ENCODE measurements at places on chromosomes 1 and 21.

GRCh38 chr1:170698301-170699275 lies 34.7 kb downstream of the PRRX1 start:
- no peak for DNase-seq

DNA sequence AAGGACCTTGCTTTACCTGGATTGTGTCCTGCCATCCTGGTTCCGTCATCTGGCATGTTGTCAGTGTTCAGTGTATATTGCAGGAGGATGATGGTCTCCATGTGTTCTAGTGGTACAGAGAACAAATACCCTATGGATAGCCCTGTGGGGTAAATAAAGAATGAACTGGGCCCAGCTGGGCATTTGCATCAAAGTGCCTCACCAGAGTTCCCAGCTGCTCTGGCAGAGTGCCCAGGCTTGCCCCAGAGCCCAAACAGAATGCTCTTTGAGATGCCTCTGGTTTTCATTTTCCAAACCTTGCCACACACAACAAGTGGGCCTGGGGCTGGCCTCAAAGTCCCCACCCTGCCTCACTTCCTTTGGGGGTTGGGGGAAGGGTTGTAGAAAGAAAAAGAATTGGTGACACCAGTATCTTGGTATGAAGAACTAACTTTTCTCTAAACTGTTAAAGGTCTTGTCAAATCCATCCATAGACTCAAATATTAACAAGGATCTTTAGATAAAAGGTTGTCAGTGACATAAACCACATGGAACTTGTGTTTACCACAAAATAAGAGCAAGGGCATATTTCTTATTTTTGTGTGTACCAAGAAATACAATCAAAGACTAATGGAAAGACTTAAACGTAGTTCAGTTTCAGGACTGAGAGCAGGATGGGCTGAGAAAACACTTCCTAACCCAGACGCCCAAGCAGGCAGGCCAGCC lies 82.2 kb downstream of the LMO4 start:
- DNase-seq, result no peak

- DNase-seq, result peak; percentile 68
Observed at GRCh38 chr1:11563560-11564069, 84.7 kb downstream of the DISP3 start.

GRCh38 chr1:204426971-204427701 lies 15.5 kb upstream of the PPP1R15B start:
- peak; percentile 52 for DNase-seq

Data from suppressor macrophage treated with lipopolysaccharide for 4 hours (primary cell).